ENCODE measurements at places on chromosomes 16 and 17.
A peak's percentile ranks its signal among the peaks of the same experiment; 100 is the strongest.

DNA sequence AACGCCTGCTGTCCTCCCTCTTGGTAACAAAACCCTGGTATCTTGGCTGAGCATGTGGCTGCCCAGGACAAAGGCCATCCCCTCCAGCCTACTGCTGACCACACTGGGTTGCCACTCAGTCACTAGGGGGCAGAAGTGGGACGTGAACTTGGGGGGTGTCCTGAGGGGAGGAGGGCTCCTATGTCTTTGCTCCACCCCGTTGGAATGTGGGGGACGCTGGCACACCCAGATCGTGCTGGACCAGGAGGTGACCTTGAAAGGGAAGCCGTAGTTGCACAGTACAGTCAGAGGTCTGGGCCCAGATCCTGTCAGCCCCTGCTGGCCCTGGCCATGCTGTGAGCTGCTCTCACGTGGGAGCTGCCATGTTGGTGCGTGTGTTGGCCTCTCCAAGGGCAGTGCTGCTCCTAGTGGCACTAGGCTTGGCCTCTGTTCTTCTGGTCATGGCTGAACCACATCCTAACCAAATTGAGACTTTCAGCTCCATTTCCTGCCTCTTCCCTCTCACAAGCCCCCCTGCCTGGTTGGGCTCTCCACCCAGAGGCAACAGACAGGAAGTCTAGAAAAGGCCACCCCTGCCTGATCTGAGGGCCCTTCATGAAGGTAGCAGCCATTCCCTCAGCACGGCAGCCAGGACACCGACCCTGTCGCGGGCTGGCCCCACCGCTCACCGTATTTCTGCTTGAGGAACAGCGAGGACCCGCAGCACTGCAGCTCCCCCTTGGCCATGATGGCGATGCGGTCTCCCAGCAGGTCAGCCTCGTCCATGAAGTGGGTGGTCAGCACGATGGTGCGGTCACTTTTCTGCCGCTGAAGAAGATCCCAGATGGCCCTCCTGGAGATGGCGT is 29.0 kb upstream of the RNPS1 start:
- peak; percentile 56 for DNase-seq

GRCh38 chr16:63652091-63652490 is 1469.8 kb downstream of the CDH11 start:
- DNase-seq: no peak

GRCh38 chr16:17447101-17447569 is 23.6 kb downstream of the XYLT1 start:
- DNase-seq: no peak

- peak; percentile 36 for DNase-seq
Measured at GRCh38 chr17:41967141-41967920, 736 bp downstream of the CNP start.

GRCh38 chr17:38547444-38547843 is 58.3 kb downstream of the SRCIN1 start:
- no peak for DNase-seq

DNA sequence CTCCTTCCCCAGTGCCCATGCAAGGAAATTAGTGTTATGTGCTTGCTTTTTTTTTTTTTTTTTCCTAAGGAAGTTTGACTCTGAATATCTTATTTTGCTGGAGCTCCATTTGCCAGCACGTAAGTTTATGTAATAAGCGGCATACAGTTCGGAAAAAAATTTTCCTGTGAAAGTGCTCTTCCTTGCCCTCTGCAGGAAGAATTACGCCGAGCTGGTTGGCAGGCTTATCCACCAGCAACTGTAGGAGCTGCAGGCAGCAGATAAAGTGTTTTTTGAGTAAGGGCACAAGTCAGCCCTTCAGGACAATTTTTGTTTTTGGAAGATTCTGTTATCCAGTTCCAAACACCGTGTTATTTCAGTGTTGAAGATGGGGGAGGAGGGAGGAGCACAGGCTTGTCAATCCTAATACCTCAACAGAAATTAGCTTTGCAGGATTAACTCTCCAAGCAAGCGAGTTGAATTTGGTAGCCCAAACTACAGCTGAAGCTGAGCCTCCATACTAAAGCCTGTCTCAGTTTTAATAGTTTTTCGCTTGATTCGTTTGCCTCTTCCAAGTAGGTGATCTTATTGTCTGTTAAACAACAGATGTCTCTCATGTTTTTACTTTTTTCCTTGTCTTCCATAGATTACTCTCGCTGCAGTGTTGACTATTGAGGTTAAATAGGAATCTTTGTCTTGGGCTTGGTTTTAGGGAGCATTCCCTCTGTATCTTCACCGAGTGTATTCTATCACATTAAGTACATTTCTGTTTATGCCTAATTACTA is 1.1 kb downstream of the SPECC1 start:
- DNase-seq: peak; percentile 61

GRCh38 chr17:76008630-76009425 is 8.2 kb downstream of the CDK3 start:
- DNase-seq: no peak

GRCh38 chr16:19114359-19115147 is 789 bp downstream of the ITPRIPL2 start:
- peak; percentile 56 for DNase-seq

DNA sequence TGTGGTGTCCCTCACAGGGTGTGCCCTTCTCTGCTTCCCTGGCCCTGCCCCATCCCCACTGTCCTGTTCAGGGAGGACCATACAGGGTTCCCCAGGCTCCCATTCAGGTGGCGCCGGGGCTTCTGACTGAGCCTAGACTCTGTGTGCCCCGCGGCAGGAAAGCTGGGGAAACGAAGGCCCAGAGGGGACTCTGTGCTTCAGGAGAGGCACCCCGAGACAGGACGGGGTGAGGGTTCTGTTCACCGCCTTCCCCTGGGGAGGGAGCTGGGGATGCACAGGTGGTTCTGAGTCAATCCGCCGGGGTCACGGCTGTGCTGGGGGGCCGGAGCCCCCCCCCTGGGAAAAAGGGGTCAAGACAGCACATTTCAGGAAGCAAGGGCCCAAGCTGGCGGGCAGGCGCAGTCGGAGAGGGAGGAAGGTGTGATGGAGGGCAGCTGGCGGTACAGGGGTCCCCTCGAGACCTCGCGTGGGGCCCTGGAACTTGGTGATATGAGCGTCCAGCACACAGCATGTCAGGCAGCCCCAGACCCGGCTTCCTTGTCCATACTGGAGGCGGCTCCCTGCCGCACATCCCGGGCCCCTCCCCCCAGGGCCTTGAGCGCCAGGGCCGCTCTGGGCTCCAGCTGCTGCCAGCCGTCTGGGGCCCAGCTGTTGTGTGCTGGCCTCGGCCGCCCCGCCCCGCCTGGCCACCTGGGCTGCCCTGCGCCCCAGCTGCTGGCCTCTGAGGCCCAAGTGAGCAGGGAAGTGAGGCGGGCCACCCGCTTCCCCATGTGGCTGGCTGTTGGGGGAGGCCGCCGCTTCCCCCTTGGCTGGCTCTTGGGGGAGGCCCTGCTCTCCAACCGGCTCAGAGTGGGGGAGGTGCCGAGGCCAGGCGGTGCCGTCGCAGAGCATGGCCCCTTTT is 5.6 kb upstream of the NOTUM start:
- DNase-seq: peak; percentile 49

DNA sequence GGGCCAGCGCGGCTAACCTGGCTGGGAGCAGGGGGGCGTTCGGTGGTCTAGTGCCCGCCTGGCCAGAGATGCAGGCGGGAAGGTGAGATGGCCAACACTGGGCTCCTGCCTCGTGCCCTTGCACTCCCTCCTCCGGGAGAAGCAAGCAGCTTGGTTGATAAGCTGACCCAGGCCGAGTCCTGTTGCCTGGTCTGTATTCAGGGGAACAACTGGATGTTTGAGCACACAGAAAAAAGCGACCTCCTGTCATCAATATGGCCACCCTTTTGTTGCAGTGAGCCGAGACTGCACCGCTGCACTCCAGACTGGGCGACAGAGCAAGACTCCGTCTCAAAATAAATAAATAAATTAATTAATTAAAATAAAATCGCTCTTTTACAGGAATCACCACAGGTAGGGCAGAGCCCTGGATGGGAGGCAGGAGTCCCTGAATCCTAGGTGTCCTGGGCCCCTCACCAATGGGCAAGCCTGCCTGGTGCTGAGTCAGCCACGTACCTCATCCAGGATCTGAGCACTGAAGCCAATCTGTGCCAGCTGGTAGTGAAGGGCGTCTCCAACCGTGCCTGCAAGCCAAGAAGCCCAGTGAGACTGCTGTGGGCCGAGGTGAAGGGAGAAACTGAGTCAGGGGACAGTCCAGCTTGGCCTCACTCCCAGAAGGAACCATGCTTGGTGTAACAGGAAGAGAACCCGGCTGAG is 31.8 kb downstream of the HASPIN start:
- no peak for DNase-seq

- DNase-seq: no peak
Measured at GRCh38 chr16:290015-290680, 7.2 kb downstream of the PDIA2 start.

- no peak for DNase-seq
Measured at GRCh38 chr16:19968891-19969683, 84.4 kb upstream of the GPRC5B start.

GRCh38 chr16:49827805-49828438 is 28.0 kb downstream of the ZNF423 start:
- DNase-seq: no peak

- peak; percentile 91 for DNase-seq
Measured at GRCh38 chr16:83727018-83727417, 80.8 kb upstream of the HSBP1 start.

- no peak for DNase-seq
Measured at GRCh38 chr16:80489173-80489572, 51.6 kb upstream of the DYNLRB2 start.

DNA sequence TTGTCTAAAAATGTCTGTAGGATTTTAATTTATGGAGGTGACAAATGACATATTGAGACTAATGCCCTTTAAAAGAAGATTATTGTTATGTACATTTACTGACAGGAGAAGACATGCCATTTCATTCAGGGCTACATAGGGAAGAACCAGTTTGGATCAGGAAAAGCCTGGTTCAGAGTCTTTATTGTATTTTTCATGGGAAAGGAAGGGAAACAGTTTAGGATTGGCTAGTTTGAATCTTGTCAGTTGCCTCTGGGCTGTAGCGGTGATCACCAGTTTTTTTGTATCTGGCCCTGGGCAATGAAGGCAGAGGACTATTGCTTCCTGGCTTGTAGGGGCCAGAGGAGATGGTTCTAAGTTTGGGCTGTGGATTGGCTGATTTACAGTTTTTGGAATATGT is 31.8 kb downstream of the NSRP1 start:
- no peak for DNase-seq

DNA sequence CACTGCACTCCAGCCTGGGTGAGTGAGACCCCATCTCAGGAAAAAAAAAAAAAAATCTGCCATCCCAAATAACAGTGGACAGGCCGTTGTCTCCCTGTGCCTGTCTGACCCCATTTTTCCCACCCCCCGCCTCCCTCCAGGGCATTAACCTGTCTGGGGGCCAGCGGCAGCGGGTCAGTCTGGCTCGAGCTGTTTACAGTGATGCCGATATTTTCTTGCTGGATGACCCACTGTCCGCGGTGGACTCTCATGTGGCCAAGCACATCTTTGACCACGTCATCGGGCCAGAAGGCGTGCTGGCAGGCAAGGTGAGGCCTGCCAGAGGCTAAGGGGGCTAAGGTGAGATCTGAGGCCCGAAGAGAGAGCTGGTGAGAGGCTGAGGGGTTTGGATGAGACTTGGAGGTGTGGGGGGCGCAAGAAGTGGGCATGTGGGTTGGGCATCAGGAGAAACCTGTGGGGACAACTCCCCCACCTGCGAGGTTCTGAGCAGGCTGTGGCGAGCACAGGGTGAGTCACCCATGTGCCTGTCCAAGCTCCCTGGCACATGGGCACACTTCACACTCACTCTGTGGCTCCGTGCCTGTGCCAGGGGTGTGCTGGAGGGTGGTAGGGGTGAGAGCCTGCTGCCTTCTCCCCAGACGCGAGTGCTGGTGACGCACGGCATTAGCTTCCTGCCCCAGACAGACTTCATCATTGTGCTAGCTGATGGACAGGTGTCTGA is 34.7 kb downstream of the ANKRD40 start:
- DNase-seq: no peak

- peak; percentile 4 for DNase-seq
Measured at GRCh38 chr17:45702666-45703266, 81.4 kb upstream of the CRHR1 start.

- DNase-seq: peak; percentile 18
Measured at GRCh38 chr17:59377410-59377809, 46.0 kb downstream of the YPEL2 start.

- DNase-seq: no peak
Measured at GRCh38 chr16:20404637-20405036, at the start of gene PDILT. TSS of gene PDILT (minus strand) at chr16:20404737. CDS start at chr16:20399300, 5,437 bp downstream.

DNA sequence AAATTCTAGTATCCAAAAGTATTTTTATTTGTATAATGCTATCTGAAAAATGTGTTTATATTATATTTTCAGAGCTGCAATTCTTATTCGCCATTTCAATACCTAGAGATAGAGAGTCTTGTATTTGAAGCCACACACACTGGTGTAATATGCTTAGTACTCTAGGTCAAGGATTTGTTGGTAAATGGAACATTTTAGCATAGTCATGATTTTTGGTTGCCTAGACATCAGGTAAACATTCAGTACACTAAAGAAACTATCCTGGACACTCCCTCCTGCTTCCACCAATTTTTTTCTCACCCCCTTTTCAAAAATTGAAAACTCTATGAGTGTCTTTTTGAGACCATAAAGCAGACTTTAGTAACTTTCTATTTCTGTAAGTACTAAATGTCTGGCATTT is 20.8 kb downstream of the ABHD15 start:
- no peak for DNase-seq

GRCh38 chr17:44376124-44376523 is 12.5 kb upstream of the FAM171A2 start:
- DNase-seq: no peak

- no peak for DNase-seq
Measured at GRCh38 chr16:67199011-67199807, at the start of gene ELMO3. TSS of gene ELMO3 (plus strand) at chr16:67199131. CDS start at chr16:67199327, 196 bp downstream.

- peak; percentile 94 for DNase-seq
Measured at GRCh38 chr17:61338000-61338798, 61.4 kb upstream of the TBX2 start.

GRCh38 chr17:13114601-13115031 is 96.8 kb upstream of the ELAC2 start:
- DNase-seq: peak; percentile 36

DNA sequence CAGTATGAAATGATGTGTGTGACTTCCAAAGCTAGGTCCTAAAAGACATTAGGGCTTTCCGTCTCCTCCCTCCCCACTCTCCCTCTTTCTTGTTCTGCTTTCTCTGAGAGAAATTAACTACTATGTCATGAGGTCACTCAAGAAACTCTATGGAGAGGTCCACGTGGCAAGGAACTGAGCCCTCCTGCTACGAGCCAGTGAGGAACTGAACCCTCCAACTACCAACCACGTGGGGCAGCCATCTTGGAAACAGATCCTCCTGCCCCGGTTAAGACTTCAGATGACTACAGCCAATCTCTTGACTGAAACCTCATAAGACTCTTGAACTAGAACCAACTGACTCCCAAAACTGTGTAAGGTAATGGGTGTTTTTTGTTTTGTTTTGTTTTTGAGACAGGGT is 4.2 kb upstream of the ALOX15 start:
- DNase-seq: no peak

Data from RPMI7951 (cell line).